ENCODE measurements at places on chromosomes 2 and 18.

- DNase-seq: no peak
Measured at GRCh38 chr18:47149457-47150028, 757 bp downstream of the HDHD2 start.

DNA sequence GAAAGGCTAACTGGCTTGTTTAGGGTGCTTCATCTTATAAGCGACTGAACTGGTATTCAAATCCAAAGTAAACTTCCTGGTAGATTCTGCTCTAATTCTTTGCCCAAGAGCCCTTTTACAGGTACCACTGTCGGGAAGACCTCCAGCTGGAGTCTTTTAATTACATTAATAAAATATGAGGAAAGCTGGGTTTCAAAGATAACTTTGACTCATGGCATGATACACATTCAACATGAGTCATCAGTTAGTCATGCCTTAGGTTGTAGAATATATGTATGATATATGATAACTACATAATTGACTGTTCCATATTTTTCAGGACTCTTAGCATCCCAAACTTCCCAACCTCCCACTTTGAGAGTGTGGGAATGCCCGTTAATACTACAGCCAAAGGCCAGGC, 32.3 kb downstream of the ZCCHC2 start:
- no peak for DNase-seq

DNA sequence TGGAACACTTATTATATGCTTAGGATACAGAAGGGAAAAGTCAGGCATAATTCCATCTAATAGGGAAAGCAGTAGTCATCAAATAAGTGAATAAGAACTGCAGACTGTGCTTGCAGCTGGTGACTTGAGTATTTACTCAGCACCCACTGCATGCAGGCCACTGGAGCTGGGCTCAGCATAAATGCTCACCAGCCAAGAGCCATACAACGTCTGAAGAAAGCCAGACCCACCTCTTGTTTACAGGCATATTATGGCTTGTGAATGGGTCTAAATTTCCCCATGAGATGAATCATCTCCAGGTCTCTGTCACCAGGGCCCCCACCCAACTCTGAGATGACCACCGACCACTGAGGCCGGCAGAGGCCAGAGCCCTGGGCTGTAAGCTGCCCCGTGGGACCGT, 123.8 kb upstream of the PKDCC start:
- DNase-seq: no peak

DNA sequence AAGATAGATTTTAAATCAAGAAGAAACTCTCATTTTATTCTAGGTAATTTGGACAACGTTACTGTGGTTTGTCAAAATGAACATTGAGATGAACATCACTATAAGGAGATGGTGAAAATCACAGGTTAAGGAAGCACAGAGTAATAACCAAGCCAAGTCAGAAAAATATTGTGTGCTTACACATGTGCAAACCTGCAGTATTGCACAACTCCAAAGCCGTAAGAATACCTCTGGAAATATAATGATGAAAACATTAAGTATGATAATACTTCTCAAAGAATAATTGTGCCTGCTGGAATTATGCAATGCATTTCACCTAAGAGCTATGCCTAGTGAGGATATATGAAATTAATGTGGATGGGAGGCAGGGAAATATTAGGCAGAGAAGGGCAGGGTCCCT, 21.1 kb upstream of the GALNT5 start:
- no peak for DNase-seq

DNA sequence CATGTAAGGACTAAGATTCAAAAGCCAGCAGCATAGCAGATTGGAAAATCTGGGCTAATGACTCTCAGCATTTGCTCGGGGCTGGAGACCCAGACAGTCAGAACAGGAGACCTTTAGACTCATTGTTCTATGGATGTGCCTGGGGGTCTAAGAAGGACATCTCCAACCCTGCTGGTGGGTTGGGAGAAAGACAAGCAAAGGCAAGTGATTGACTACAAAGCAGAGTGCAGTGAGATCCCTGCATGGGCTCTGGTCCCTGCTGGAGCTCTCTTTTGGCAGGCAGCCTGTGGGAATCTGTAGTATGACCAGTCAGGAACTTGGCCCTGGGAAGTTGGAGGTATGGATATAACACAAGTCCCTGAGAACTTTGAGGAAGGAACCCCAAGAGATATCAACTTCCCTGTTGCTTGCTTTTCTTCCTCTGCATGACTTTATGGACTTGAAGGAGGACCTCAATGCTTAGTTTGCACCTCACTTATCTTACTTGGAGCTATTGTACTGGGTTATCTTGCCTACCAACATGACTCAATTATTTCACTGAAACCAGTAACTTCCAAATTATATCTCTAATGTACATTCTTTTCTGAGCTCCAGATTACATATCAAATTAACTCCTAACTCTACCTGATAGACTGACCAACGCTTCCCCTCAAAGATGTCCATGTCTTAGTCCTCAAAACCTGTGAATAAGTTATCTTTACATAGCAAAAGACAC, 236.0 kb downstream of the CYRIA start:
- DNase-seq: no peak
